ENCODE measurements at places on chromosomes 7 and 10.

DNA sequence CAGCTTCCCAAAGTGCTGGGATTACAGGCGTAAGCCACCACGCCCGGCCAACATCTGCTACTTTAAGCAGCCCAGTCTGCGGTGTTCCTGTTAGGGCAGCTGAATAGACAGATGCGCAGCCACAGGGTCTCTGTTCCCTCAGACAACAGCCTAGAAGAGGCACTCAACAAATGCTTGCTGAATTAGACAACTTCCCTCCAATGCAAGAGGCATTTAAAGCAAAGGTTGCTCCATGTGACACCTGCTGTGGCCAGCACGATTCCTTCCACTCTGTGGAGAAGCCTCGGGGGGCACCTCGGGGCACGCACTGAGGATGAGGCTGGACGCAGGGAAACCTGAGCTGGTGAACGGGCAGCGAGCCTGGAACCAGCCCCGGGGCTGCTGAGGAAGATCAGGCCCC lies 237.8 kb downstream of the MAD1L1 start:
- DNase-seq = no peak

DNA sequence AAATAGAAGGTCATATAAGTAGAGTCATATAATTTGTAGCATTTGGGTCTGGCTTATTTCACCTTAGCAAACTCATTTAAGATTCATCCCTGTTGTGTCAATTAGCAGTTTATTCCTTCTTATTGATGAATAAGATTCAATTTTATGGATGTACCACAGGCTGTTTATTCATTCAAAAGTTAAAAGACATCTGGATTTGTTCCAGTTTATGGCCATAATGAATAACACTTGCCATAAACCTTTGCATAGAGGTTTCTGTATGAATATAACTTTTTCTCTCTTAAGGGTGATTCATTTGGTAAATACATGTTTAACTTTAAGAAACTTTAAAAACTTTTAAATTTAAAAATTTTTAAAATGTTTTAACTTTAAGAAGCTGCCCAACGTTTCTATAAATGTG lies 66.4 kb downstream of the CPED1 start:
- DNase-seq = no peak

DNA sequence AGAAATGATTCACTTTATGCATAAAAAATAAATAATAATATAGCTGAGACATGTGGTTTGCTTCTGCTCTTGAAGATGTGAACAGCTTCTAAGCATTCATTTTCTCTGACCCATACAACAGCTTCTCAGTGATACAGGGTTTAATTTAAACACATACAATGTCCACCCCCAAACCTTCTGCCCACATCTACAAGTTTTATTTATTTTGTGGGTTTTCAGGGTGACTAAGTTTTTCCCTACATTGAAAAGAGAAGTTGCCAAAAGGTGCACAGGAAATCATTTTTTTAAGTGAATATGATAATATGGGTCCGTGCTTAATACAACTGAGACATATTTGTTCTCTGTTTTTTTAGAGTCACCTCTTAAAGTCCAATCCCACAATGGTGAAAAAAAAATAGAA lies 17.2 kb downstream of the INHBA start:
- DNase-seq = no peak

DNA sequence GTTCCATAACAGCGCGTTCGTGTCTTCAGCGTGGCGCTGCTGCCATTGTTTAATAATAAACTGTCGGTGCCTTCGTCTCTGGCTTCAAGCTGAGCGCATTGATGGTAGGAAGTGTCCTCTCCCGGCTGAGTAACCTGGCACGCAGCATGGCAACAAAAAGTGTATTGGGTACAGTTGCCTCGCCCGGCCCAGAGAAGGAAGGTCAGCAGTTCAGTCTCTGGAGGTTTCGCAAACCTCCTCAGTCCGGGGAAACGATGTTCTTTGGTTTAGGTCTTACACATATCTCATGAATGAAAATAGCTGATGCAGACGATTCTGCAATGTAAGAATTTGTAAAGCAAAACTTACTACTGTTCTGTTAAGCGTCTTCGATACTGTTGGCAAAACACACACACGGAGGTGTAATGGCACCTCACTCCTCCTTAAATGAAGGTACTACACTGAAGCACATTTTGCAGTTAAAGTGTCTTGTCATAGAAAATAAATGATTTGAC lies 739 bp upstream of the CCDC186 start:
- DNase-seq = no peak

DNA sequence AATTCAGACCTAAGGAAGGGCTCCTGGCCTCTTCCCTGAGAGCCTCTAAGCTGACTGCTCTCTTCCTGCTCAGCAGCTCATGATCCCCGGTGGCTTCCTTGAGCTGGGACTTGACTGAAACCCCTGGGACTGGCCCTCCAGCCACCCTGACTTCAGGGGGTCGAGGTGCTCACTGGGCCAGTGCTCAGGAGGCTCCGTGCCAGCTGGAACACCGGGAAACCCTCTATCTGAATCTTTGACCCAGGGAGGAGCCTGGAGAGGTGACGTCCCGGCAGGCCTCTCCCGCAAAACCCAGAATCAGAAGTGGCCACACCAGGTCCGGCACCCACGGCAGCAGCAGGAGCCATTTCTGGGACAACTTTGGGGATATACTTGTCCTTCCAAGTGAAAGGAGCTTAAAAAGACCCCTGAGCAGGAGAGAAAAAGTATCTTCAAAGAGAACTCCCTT lies 110.7 kb downstream of the WDR37 start:
- no peak for DNase-seq

- DNase-seq = no peak
These were observed 4.1 kb downstream of the LBX1 start for GRCh38 chr10:101224910-101225823.

GRCh38 chr10:130877126-130877525 lies 434.4 kb downstream of the TCERG1L start:
- no peak for DNase-seq

DNA sequence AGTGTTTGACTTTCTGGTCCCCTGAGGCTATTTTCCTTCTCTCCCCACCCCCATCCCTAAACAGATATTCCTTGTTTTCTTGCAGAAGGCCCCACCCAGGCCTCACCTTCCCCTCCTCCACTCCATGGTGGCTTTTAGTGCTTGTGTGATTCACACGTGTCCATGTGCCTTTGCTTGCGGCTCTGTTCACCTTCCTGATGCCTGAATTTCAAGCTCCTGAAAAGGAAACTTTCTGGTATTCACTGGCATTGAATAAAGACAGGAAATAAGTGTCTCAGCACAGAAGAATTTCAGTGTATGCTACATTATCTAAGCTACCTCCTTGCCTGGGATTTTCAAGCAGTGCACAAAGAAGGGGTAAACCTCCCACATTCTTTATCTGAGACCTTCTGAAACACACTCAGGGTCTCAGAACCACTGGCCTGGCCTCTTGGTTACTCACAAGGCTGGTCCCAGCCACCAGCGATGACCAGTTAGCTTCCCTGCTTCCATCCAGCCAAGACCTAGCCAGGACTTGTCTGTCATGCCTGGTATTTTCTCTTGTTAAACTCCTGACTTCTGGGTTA lies 17.2 kb upstream of the UBE2H start:
- DNase-seq = no peak
